ENCODE measurements at places on chromosomes 16 and 17. TPM values are rescaled to one million over a fixed set of nuclear protein-coding genes. Genes with fewer than 3 reads are reported as not detected.

GRCh38 chr17:15351478-15351840, 10.1 kb upstream of the TEKT3 start:
- H3K4me3 ChIP-seq, result no peak overlapping the region
- H3K27ac ChIP-seq, result no peak overlapping the region
- H3K36me3 ChIP-seq, result no peaks in the 10 kb centered on the region
- DNase-seq, result no peak
- H3K27me3 ChIP-seq, result peaks cover 13% of the 10 kb centered on the region
- no peaks in the 10 kb centered on the region for H3K4me1 ChIP-seq

GRCh38 chr16:30002614-30003346, 6.7 kb downstream of the INO80E start:
- peaks cover 17% of the 10 kb centered on the region for H3K36me3 ChIP-seq
- H3K4me3 ChIP-seq, result no peak overlapping the region
- no peak for DNase-seq
- no peak overlapping the region for H3K27ac ChIP-seq

DNA sequence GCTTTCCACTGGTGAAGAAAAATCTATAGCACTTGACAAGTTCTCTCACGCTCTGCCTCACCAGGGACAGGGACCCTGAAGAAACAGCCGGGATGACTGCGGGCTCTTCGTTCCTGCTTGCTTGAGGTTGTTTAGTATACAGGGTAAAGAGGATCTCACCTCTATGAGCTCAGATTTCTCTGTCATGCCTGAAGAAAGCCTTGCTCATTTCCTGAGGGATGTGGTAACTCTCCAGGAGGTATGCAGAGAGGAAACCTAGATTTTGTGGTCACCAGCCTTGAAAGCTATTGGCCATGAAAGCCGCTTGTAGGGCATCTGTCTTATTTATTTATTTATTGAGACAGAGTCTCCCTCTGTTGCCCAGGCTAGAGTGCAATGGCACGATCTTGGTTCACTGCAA, 23.2 kb downstream of the USP43 start:
- H3K27me3 ChIP-seq, result peaks cover under 1% of the 10 kb centered on the region
- no peaks in the 10 kb centered on the region for H3K36me3 ChIP-seq
- DNase-seq, result no peak
- H3K27ac ChIP-seq, result no peak overlapping the region

SNTB2 gene
- 25.3 TPM for total RNA-seq

DNA sequence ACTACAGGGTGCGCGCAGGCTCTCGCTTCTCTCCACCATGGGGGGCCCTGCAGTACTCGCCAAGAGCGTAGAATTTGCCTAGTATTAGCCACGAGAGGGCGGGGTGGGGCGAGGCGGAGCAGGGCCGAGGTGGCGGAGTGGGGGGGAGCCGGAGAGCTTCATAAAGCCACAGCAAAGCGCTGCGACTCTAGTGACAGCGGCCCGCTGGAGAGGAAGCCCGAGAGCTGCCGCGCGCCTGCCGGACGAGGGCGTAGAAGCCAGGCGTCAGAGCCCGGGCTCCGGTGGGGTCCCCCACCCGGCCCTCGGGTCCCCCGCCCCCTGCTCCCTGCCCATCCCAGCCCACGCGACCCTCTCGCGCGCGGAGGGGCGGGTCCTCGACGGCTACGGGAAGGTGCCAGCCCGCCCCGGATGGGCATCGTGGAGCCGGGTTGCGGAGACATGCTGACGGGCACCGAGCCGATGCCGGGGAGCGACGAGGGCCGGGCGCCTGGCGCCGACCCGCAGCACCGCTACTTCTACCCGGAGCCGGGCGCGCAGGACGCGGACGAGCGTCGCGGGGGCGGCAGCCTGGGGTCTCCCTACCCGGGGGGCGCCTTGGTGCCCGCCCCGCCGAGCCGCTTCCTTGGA, at the start of gene TBX21:
Gene TBX21, plus strand, starts transcription at position 190 of the 627 bp plus-strand sequence. Its CDS starts 219 bp downstream, at position 409.
- peak within 1 kb of the TSS; percentile 93 for H3K27ac ChIP-seq
- H3K4me1 ChIP-seq, result peaks cover 79% of the 10 kb centered on the region
- H3K27me3 ChIP-seq, result peaks cover 1% of the 10 kb centered on the region

GRCh38 chr17:35597604-35598003, 10.5 kb downstream of the AP2B1 start:
- peaks cover 6% of the 10 kb centered on the region for H3K4me1 ChIP-seq
- no peak overlapping the region for H3K4me3 ChIP-seq
- H3K27ac ChIP-seq, result no peak overlapping the region
- peaks cover 60% of the 10 kb centered on the region for H3K36me3 ChIP-seq
- H3K27me3 ChIP-seq, result no peaks in the 10 kb centered on the region

GRCh38 chr17:43314611-43315011, 80.8 kb upstream of the RNU2-1 start:
- peaks cover 16% of the 10 kb centered on the region for H3K4me1 ChIP-seq
- H3K27me3 ChIP-seq, result no peaks in the 10 kb centered on the region
- no peak overlapping the region for H3K27ac ChIP-seq
- H3K4me3 ChIP-seq, result no peak overlapping the region
